Activated CD4-positive, alpha-beta memory T cell treated with anti-CD3 and anti-CD28 coated beads, Interleukin-2, amount 10 ng/mL, durations not matched to agents 7 days and 5 days (primary cell): ENCODE measurements at places on chromosomes 12 and 14.

- no peak for DNase-seq
Measured at GRCh38 chr14:97788364-97788763, 991.2 kb downstream of the VRK1 start.

GRCh38 chr14:93543766-93544165, 113.0 kb downstream of the UNC79 start:
- DNase-seq = no peak

DNA sequence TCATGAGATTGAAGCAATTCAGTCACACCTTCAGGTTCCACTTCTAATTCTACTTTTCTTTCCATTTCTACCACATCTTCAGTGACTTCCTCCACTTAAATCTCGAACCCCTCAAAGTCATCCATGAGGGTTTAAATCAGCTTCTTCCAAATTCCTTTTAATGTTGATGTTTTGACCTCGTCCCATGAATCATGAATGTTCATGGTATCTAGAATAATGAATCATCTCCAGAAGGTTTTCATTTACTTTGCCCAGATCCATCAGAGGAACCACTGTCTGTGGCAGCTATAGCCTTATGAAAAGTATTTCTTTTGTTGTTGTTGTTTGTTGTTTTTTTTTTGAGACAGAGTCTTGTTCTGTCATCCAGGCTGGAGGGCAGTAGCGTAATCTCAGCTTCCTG, 7.6 kb downstream of the RXYLT1 start:
- no peak for DNase-seq

GRCh38 chr12:29863665-29864064, 79.9 kb upstream of the TMTC1 start:
- DNase-seq = no peak

GRCh38 chr14:75875958-75876357, 105.8 kb downstream of the TGFB3 start:
- no peak for DNase-seq
